ENCODE measurements at places on chromosomes 2 and 18.

GRCh38 chr2:73426176-73426575 lies 40.5 kb downstream of the ALMS1 start:
- DNase-seq = no peak

- no peak for DNase-seq
Observed at GRCh38 chr2:186327251-186327868, 158.7 kb upstream of the ZC3H15 start.

DNA sequence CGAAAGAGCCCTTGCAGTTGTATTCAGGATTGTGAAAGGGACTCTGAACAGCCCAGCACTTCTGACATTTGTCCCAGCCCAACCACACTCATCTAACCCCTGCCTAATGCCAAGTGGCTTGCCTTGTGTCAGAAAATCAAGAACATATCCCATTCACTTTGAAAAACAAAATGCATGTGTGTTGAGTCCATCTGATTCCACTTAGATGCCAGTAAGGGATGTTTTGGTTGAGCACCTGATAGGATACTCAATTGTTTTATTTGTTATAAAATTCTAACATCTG lies 776.8 kb downstream of the BCL11A start:
- no peak for DNase-seq

DNA sequence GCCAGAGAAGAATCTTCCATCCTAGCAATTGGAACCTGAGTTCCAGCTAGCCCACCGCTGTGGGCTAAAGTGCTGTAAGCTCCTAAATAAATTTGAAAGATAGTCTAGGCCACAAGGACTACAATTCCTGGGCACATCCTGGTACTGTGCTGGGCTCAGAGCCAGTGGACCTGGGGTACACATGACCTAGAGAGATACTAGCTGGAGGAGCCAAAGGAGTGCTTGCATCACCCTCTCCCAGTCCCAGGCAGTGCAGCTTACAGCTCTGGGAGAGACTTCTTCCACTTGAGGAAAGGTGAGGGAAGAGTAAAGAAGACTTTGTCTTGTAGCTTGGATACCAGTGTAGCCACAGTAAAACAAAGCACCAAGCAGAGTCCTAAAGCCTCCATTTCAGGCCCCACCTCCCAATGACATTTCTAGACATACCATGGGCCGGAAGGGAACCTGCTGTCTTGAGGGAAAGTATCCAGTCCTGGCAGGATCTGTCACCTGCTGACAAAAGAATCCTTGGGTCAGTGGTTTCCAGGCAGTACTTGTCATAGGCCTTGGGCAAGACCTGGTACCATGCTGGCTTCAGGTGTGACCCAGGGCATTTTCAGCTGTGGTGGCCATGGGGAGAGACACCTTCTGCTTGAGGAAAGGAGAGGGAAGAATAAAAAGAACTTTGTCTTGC lies 89.5 kb downstream of the TMEM185B start:
- DNase-seq = no peak

- no peak for DNase-seq
Observed at GRCh38 chr2:151775057-151775740, 40.9 kb upstream of the NEB start.

GRCh38 chr2:220736778-220737177 lies 835.3 kb downstream of the EPHA4 start:
- DNase-seq = no peak

DNA sequence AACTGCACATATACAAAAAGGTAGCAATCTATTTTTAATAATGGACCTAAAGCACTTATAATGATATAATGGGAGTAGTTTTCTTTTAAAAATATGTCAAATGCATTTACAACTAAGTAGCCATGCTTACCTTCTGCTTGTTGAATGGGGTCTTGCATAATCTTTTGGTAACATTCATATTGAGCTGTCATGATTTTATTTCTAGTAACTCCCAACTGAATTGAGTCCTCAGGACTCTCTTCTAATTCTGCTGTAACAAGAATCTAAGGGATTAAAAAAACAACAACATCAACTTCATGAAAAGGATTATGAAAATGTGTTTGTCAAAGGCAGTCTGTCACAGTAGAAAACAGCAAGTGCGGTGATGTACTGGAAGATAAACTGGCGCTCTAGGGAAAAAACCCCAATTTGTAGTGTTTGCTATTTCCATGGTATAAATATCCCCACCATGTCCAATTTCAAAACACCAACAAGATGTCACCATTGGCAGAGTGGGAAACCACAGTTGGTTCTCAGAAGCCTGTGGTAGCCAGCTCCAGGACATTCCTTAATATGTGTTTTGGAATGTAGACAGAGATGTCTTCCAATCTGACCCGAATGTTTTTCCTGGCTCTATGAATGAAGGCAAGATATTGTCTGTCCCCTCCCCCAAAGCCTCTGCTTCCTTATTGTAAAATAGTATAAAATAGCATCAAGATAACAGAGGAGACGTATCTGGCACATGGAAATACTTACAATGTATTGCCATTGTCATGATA lies 64.8 kb downstream of the CALCRL start:
- DNase-seq = no peak

GRCh38 chr2:220127876-220128275 lies 500.4 kb downstream of the SLC4A3 start:
- no peak for DNase-seq
